Immature natural killer cell (primary cell): ENCODE measurements at places on chromosomes 7 and 10. TPM values are rescaled to one million over a fixed set of nuclear protein-coding genes. Genes with fewer than 3 reads are reported as not detected.

GRCh38 chr7:70787286-70787685 is 344.7 kb upstream of the GALNT17 start:
- no peak for DNase-seq

DNA sequence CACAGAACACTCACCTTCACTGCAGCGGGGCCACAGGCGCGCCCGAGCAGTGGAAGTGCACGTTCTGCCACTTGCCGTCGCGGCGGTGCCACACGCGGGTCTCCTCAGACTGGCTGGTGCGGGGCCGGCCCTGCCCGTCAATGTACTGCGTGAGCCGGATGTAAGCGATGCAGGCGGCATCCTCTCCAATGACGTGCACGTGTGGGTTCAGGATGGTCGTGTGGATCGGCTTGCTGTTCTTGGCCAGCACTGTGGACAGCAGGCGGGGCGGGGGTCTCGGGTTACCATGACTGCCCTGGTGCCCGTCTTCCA is 19.2 kb downstream of the YKT6 start:
- no peak for DNase-seq

DNA sequence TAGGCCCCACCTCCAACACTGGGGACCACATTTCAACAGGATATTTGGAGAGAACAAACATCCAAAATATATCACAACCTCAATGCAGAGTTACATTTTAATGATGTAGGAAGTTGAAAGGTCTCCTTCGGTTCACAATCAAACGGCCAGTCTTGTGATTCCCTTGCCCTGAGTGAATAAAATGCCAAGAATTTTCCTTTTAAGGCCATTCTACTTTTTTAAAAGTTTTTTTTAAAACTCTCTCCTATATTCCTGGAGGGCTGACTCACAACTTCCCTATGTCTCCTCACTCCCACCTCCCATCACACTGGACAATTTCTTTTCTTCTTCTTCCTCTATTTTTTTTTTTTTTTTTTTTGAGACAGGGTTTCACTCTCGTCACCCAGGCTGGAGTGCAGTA is 693.6 kb upstream of the AUTS2 start:
- DNase-seq = no peak

GRCh38 chr10:125008689-125009638 is 67.0 kb downstream of the ZRANB1 start:
- no peak for DNase-seq

DNA sequence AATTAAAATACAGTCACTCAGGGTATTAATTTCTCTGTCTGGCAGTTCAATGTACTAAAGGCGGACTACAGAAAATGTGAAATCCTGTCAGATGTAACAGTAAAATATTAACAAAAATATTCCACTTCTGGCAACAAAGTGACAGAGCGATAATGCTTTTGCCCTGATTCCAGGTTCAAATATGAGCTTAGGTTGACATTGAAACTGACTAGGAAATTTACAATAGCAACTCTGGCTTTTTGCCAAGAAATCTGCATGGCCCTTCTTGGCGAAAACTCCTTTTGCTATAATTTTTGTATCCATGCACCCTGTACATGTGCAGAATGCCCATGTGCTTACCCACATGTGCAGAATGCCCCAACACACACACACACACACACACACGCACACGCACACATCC is 552.2 kb downstream of the MDFIC start:
- no peak for DNase-seq

GRCh38 chr7:22667562-22668239 is 59.3 kb upstream of the IL6 start:
- DNase-seq = no peak

GRCh38 chr7:102236592-102237287 is 49.9 kb upstream of the SH2B2 start:
- DNase-seq = peak; percentile 28

DNA sequence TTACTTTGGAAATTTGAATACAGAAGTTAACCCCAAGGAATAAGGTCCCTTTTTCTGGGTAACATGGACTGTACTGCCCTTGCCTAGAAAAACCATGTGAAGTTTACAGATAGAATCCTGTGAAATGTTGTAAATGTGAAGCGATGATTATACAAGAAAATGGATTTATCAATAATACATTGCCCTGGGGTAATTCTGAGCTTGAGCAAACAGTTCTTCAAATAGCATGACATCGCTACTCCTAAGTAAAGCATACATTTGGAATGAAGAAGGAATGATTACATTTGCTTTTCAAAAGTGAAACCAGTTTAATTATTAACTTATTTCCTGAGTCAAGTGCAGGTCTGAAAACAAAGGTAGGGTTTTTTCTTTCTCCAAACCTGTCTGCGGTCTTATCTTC is 43.3 kb upstream of the FZD8 start:
- DNase-seq = no peak

DNA sequence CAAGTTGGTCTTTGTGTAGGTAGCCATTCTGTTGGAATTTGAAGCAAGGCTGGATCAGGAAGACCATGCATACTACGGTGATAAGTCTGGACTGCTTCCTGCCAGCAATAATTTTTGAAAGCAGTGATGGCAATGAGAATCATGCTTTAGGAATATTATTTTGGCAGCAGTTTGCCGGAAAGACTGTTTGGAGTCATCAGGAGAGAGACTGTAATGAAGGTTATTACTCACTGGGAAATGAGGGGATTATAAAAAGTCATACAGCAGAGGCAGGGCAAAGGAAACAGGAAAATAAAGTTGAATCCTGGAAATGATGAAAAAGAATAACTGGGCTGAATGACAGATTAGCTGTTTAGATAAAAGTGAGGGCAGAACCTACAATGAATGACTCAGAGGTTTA is 1136.8 kb upstream of the AUTS2 start:
- DNase-seq = no peak

DNA sequence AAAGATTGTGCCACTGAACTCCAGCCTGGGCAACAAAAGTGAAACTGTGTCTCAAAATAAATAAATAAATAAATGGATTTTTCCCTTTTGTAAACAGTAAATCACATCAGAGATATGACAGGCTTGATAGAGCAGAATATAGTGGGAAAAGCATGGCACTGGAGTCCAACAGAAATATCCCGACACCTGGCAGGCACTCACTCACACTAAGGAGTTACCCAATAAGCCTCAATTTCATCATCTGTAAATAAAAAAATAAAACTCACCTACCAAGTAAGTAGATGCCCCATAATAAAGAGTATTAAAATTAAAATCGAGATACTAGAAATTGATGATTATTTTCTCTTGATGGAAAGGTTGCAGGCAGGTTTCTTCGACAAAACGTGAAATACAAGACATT is 1.7 kb downstream of the ATE1 start:
- no peak for DNase-seq

- no peak for DNase-seq
Observed at GRCh38 chr10:20265146-20265545, 448.9 kb downstream of the PLXDC2 start.

DNA sequence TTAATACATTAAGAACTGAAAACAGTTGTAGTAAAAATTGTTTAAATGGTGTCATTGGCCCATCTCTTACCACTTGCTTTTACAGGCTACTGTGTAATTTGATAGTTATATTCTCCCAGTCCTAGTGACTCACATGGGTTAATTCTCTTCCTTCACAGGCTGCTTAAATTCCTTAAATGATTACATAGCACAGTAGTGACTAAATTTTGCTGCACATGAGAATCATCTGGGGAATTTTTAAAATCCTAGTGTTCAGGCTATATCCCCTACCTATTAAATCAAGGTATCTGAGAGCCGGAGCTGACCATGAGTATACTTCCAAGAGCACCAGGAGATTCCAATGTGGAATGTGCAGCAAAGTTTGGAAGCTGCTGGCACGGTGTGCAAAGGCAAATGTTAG is 45.3 kb upstream of the ZNF800 start:
- DNase-seq = no peak

GRCh38 chr10:118584181-118584954 is 11.1 kb downstream of the PRLHR start:
- no peak for DNase-seq

DNA sequence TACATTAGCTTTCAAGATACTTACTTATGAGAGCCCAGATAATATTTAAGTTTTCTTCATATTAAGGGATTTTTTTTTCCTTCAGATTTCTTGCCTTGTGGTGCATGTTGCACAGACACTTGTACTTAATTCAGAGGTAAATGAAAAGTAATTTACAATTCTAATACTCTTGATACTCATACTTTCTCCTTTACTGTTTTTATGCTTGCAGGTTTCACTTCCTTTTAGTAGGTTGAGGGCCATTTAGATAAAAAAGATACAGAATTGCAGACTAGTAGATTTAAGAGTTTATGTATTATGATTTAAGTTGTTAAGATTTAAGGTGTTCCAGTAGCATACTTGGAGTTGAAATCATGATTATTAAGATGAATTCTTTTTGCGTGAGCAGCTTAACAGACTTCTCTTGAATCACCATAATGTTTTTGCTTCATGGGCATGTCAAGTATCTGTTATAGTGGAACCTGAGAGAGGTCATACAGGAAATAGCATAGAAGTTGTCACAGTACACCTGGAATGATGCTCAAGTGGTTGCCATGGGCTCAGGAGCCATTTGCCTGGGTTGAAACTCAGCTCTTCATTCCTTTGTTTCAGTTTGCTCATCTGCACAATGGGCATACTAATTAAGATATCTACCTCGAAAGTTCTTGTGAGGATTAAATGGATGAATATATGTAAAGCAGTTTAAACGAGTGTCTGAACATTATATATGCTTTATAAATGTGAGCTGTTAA is 174.8 kb upstream of the PRPS1L1 start:
- DNase-seq = no peak

GRCh38 chr7:1737956-1738355 is 67.9 kb downstream of the ELFN1 start:
- no peak for DNase-seq

GRCh38 chr10:22005763-22006162 is 2.2 kb upstream of the DNAJC1 start:
- DNase-seq = no peak

GRCh38 chr10:5334196-5334880 is 30.4 kb upstream of the UCN3 start:
- no peak for DNase-seq

DNA sequence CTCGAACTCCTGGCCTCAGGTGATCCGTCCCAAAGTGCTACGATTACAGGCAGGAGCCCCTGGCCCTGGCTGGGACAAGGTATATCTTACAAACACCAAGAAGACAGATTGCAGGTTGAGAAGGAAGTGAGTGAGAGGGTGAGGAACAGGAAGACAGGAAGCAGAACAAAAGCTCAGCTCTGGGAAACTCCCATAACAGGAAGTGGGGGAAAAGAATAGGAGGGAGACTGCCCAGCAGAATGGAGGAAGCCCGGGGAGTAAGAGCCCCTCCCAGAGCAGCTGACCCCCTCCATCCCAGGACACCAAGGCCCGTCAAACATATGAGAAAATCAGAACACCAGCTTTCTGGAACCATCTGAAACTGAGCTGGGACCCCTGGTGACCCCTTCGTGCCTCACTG is 2.9 kb downstream of the TECPR1 start:
- no peak for DNase-seq

DNA sequence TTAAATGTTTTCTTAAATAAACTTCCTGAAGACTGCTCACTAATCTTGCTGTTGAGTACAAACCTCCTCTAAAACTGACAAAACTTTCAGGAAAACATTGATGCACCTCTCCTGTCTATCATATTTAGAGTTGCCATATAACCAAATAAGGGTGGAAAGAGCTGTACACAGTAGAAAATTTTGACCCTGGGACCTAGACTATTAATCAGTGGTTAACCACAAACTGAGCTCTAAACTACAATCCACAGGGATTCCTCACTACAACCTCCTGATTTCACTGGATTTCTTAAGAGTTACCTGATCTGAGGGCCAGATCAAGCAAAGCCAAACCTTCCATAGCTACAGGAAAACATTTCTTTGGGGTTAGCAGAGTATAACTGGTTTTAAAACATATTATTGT is 39.9 kb upstream of the WNT16 start:
- no peak for DNase-seq

- DNase-seq = no peak
Observed at GRCh38 chr10:60262647-60263126, 127.0 kb downstream of the ANK3 start.

GRCh38 chr7:75737856-75738603 is 711 bp downstream of the HIP1 start:
- DNase-seq = no peak

The RBM20 gene
- not detected for polyA plus RNA-seq

The MBL2 gene
- not detected for polyA plus RNA-seq

The SFTPA2 gene
- not detected for polyA plus RNA-seq

The HOXA10 gene
- 4.2 TPM for polyA plus RNA-seq

The DMBT1 gene
- polyA plus RNA-seq = not detected

The FAM131B gene
- polyA plus RNA-seq = 1.2 TPM

The OR2A42 gene
- polyA plus RNA-seq = not detected

The WNT16 gene
- polyA plus RNA-seq = not detected

The PRPS1L1 gene
- not detected for polyA plus RNA-seq

The CRYGN gene
- polyA plus RNA-seq = not detected

The ITPRID1 gene
- not detected for polyA plus RNA-seq

The ATP6V0A4 gene
- polyA plus RNA-seq = not detected

The BMPER gene
- polyA plus RNA-seq = not detected

The HOXA2 gene
- not detected for polyA plus RNA-seq

The NUPR2 gene
- polyA plus RNA-seq = not detected

The HTR7 gene
- polyA plus RNA-seq = not detected
